Activated naive CD8-positive, alpha-beta T cell treated with anti-CD3 and anti-CD28 coated beads, Interleukin-2, amount 10 ng/mL, durations not matched to agents 7 days and 5 days (primary cell): ENCODE measurements at places on chromosomes 11 and 22. TPM values are rescaled to one million over a fixed set of nuclear protein-coding genes. Genes with fewer than 3 reads are reported as not detected.

The TTC36 gene
- 0.68 TPM for total RNA-seq

The SERPING1 gene
- total RNA-seq, result 0.45 TPM

The FOSL1 gene
- total RNA-seq, result 2.0 TPM

The FAT3 gene
- not detected for total RNA-seq

The BTG4 gene
- not detected for total RNA-seq

The SLC43A3 gene
- 67.8 TPM for total RNA-seq

The CALCA gene
- total RNA-seq, result not detected

The TESMIN gene
- total RNA-seq, result 10.5 TPM

The PRR5 gene
- 52.3 TPM for total RNA-seq

The GALNT18 gene
- 1.7 TPM for total RNA-seq

The IGSF22 gene
- total RNA-seq, result 2.5 TPM

The FZD4 gene
- 0.11 TPM for total RNA-seq

The ACTN3 gene
- total RNA-seq, result not detected

The ABTB2 gene
- 0.91 TPM for total RNA-seq

The SPCS2 gene
- total RNA-seq, result 114 TPM

The F2 gene
- total RNA-seq, result not detected
